ENCODE measurements at places on chromosomes 12 and 14.

DNA sequence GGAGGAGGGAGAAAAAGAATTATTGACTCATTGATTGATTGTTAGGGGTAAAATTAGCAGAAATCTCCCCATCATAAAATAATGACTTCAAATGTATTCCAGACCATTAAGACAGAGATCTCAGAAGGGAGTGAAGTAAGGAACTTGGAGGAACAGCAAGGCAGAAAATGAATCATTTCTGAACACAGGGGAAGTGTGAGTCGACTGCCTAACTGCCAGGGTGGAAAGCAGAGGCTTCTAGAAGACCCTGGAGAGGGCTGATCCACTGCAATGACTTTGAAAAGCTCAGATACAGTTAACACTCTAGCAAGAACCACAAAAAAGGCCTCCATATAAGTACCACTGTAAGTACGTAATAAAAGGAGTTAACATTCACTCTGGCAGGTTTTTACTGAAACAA, 9.7 kb downstream of the GLTP start:
- no peak for DNase-seq

DNA sequence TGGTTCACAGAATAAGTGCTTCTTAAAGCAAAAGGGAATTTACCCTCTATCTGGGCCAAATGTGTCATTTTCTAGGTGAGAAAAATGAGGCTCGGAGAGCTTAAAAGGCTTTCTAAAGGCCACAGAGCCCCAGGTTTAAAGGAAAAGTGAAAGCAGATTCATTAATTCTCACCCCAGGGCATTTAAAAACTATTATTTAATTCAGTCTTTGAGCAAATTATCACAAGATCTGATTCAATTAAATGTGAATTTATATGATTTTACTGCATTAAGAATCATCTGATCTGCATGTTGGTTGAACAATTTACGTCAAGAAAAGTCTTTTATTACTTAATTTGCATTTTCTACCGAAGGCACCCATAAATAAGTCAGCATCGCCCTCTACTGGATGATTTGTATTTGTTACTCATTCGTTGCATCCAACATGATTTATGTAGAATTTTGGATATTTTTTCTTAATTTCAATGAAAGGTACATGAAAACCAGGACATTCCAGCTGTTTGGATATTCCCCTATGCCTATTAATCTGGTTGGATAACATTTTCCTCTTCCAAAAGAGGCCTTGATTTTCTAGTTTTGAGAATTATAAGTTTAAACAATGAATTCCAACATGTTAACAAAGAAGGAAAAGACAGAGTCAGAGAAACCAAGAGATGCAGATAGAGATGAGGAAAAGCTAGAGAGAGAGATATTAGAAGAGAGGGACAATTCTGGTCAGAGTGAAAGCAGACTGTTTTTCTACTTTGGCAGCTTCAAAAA, 19.1 kb upstream of the DHRS7 start:
- peak; percentile 98 for DNase-seq

DNA sequence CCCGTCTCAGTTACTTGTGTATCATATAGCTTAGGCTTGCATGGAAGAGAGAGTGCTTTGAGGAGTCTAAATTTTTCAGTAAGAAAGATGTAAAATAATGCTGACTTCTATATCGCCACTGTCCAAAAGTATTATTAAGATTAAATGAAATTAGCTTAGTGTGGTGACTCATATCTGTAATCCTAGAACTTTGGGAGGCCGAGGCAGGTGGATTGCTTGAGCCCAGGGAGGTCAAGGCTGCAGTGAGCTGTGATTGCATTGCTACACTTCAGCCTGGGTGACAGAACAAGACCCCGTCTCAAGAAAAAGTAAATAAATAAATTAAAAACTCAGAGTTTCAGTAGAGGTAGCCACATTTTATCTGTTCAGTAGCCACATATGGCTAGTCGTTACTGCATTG, 23.3 kb downstream of the PAPOLA start:
- no peak for DNase-seq

GRCh38 chr12:25958428-25959070, at the start of gene RASSF8:
TSS of gene RASSF8 (plus strand) at chr12:25958682. CDS start at chr12:26055344, 96,662 bp downstream.
- DNase-seq, result peak; percentile 90

DNA sequence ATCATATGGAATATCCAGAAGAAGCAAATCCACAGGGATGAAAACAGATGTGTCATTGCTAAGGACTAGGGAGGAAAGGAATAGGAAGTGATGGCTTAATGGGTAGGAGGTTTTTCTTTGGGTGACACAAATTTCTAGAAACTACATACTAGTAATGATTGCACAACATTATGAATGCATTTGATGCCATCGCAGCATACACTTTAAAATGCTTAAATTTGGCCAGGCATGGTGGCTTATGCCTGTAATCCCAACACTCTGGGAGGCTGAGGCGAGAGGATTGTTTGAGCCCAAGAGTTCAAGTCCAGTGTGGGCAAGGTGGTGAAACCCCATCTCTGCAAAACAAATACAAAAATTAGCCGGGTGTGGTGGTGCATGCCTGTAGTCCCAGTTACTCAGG, 1370.8 kb downstream of the AACS start:
- DNase-seq, result no peak

DNA sequence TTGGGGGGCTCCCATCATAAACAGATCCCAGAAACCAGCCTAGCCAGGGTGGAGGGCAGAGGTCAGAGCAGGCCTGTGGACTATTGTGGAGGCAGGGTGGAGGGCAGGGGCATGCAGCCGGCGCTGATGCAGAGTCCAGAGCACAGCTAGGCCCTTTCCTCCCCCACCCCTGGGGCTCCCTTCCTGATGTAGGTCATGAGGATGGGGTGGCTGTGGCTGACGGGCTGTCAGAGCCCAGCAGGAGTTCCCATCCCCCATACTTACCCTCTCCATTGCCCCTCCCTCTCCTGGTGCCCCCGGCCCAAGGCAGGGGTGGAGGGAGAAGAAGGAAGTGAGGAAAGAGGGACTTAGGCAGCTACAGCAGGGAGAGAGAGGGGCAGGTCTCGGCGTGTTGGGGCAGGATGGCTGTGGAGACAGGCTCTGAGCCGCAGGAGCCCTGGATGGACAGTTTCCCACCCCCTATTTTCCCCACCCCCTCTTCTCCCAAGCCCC, 5.7 kb upstream of the ZNF385A start:
- no peak for DNase-seq

DNA sequence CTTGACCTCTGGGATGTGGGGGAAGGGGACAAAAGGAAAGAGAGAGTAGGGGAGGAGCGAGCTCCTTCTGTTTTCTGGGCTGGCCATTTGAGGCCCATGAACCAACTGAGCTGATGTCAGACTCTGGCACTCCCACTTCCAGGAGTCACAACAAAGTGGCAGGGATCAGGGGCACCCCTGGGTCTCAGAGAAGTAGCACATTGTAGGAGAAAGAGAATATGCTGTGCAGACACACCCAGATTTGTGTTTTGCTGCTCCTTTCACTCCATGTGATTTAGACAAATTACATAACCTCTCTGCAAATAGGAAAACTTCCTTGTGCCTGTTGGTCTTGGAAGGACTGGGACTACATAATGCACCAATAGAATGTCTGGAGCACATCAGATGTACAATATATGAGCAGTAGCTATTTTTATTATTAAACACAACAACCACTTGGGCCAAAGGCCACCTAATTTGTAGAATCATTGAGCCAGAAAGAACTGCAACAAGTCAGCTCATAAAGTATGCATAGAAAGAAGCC, 265.5 kb downstream of the ZFP36L1 start:
- DNase-seq, result no peak

GRCh38 chr14:33848706-33849454, 102.0 kb downstream of the EGLN3 start:
- DNase-seq, result peak; percentile 91

DNA sequence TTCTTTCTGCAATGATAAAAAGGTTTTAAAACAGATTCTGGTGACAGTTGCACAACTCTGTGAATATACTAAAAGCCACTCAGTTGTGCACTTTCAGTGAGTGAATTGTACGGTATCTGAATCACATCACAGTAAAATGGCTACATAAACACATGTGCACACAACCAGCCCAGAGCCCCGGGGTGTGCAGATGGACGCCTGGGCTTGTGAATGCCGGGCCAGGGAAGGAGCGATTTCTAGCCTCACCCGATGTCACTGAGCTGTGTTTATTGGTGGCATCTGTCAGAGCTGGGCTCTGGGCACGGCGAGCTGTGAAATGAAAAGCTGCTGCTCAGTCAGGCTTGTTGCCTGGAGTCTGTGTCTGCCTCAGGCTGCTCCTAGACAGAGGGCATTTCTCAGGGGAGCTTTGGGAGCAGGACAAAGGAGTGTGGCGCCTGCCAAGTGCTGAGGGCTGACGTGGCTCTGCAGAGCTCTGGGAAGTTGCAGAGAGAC, 25.9 kb downstream of the RHOF start:
- DNase-seq, result no peak

- DNase-seq, result no peak
These were observed at the start of gene CISTR for GRCh38 chr12:53751336-53752191. TSS of gene CISTR (minus strand) at chr12:53751979.

GRCh38 chr14:77529963-77530362, 31.3 kb upstream of the ISM2 start:
- no peak for DNase-seq

- no peak for DNase-seq
These were observed 12.4 kb upstream of the EVL start for GRCh38 chr14:100052819-100053218.

DNA sequence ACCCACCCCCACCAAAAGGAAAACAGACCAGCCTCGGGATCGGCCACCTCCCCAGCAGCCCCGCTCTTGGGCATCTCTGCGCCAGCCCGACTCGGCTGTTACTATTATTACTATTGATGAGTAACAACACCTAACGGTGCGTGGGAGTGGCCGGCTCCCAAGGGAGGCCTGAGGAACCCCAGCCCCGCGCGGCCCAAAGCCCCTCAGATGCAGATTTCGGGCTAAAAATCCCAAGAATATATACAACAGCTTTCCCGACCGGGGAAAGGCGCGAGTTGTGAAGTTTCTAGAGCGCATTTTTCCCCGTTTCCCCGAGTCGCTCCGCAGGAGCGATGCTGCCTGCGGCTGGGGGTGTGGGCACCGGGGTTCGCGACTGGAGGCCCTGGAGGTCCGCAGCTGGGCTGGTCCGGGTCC, 565 bp downstream of the NT5DC3 start:
- peak; percentile 45 for DNase-seq

GRCh38 chr12:57869927-57870318, 23.4 kb upstream of the CTDSP2 start:
- DNase-seq, result no peak

DNA sequence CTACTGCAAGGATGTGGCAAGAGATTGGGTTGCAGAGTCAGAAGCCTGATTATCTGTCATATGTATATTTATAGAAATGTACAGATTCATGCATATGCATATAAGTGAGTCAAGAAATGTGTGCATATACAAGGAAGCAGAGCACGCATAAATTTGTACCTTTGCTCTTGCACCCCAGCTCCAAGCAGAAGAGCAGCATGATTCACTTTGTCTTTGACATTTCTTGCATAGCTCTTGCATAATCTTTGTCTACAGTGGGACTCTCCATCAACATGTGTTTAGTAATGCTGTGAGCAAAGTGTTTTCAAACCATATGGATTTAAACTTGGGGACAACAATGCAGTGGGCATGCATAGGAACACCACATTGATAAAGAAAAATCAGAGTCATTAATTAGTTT, 330.7 kb upstream of the DCN start:
- DNase-seq, result no peak

GRCh38 chr14:63245893-63246292, 41.6 kb downstream of the RHOJ start:
- DNase-seq, result no peak

- peak; percentile 22 for DNase-seq
These were observed 3.6 kb upstream of the ELK3 start for GRCh38 chr12:96190413-96191108.

DNA sequence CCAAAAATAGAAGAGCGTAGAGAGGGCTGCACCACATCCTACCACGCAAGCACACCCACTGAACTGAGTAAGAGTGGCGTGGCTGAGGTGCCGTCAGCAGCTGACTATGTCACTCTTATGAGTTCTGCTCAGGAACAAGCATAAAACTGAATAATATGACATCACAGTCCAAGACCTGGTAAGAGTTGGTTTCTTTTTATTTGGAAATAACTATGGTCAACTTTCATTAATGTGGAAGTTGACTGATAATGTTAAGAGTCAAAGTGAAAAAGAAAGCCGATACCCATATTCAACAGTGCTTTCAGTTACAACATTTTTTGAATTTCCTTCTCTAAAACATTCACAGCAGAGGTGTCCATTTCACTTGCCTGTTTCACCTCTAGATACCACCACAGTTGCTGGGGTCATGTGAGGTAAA, 44.6 kb downstream of the GNS start:
- DNase-seq, result no peak

GRCh38 chr14:66745078-66745477, 237.1 kb downstream of the GPHN start:
- DNase-seq, result no peak

DNA sequence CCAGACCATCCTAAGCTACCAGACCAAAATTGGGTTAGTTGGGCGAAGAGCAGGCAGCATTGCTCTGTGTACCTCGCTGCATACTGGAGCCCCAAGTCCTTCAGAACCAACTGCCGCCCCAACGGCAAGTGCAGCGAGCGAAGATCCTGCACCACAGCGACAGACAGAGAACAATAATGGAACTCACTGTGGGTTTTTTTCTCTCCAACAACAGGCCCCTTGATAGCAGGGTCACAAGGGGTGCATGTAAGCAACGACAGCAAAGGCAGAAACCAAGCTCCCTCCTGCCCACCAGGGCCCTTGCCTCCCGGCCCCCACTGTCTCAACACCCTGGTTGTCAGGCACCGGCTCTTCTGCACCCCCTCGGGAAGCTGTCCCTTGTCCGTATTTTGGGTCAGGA, 39.0 kb downstream of the RNF34 start:
- DNase-seq, result no peak

DNA sequence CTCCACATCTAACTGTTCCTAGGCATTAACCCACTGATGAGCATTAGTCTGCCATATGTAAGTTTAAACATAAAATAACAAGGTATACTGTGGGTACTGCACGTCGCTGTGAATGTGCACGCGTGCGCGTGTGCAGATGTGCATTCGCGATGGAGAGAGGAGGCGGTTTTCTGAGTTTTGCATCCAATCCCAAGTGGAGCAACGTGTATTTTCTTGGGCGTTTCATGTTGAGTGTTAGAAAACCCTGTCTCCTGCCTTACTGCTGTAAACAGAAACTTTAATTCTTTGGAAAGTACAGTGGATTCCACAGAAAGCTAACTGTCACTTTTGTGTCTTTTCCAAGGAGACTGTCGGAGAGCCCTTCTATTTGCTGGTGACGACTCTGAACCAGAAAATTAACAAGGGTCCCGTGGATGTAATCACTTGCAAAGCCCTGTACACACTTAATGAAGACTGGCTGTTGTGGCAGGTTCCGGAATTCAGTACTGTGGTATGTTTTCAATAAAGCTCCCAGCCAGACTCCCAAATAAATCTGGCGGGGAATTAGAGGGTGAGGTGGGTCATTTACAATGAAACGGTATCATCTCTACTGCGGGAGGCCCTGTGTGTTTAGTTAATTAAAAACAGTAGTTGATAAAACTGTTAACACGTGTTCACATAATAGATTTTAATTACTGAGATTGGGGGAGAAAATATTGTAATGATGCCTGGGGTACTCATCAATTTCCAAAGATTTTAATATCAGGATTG, 116.5 kb downstream of the PLXNC1 start:
- no peak for DNase-seq

- no peak for DNase-seq
These were observed 113.0 kb downstream of the ADCK1 start for GRCh38 chr14:77912754-77913556.

All from PC-3 (cell line).